ENCODE measurements at places on chromosomes 11 and 22.

- peak; percentile 20 for DNase-seq
Measured at GRCh38 chr22:39932918-39933649, 27.1 kb upstream of the TMA7B start.

DNA sequence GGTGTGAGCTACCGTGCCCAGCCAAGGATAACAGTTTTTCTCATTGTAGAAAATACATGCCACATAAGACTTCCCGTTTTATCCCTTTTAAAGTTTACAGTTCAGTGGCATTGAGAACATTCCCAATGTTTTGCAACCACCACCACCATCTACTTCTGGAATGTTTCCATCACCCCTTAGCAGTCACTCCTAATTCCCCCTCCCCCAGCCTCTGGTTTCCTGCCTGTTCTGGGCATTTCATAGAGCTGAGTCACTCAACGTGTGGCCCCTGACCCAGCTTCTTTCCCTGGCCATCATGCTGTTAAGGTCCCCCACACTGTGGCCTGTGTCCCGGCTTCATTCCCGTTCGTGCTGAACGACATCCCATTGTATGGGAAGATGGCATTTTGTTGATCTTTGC, 30.7 kb downstream of the FGF4 start:
- peak; percentile 52 for DNase-seq

DNA sequence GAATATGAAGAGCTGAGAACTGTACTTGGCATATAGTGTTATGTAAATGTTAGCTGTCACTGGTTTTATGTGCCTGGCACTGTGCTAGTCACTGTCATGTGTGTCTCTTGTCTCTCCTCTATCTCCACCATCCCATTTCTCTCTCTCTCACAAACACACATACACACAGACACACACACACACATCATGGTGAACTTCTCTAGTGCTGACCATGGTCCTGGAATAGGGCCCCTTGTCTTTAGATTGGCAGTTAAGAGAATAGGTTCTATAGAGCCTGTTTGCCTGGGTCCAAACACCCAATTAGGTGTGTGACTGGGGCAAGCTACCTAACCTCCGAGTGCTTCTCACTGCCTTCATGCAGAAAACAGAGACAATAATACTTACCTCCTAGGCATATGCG, 109.7 kb upstream of the NARS2 start:
- no peak for DNase-seq

DNA sequence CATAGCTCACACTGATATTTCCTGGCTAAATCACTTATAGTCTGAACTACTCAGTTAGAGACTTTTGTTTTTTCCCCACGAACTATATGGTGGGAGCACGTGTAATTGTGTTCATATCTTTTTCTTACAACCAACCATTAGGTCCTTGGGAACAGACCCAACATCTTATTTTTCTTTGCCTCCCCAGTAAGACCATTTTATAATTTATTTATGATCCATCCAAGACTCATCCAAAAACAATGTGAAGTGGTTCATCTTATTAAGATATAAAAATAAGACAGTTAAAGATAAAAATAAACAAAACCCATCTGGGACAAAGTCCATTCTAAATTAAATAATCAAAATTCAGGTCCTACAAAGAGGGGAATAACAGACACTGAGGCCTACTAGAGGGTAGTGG, 90.8 kb downstream of the FAM168A start:
- no peak for DNase-seq

- no peak for DNase-seq
Measured at GRCh38 chr22:43534916-43535315, 123.1 kb downstream of the MPPED1 start.

GRCh38 chr11:15280393-15280792, 165.7 kb downstream of the INSC start:
- DNase-seq = no peak

DNA sequence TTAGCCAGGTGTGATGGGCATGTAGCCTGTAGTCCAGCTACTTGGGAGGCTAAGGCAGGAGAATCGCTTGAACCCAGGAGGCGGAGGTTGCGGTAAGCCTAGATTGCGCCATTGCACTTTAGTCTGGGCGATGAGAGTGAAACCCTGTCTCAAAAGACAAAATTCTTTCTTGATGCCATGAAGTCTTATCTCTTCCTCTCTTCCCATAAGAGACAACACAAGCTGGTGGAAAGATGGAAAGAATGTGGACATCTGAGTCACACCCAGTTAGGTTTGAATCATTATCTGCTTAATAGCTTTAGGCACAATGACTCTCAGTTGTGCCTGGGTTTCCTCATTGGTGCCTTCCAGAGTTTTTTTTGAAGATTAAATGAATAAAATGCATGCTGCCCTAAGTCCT, 35.3 kb downstream of the KREMEN1 start:
- no peak for DNase-seq

GRCh38 chr11:116852261-116853031, 15.0 kb upstream of the APOA1 start:
- DNase-seq = no peak

GRCh38 chr11:118870396-118871343, 13.0 kb upstream of the CXCR5 start:
- no peak for DNase-seq

Measured in 8988T (cell line).